Neural cell (in vitro differentiated cells): ENCODE measurements at places on chromosomes 6 and 20. TPM values are rescaled to one million over a fixed set of nuclear protein-coding genes. Genes with fewer than 3 reads are reported as not detected.

The TBXT gene
- not detected in 2 replicates for polyA plus RNA-seq

The WFDC10B gene
- not detected in 2 replicates for polyA plus RNA-seq

The TRIM15 gene
- polyA plus RNA-seq: not detected in 2 replicates

The MEI4 gene
- not detected in 2 replicates for polyA plus RNA-seq

The L3MBTL3 gene
- polyA plus RNA-seq: 42.6 and 47.6 TPM in 2 replicates

The SMLR1 gene
- not detected in 2 replicates for polyA plus RNA-seq

The BPI gene
- polyA plus RNA-seq: not detected in 2 replicates

The CRNKL1 gene
- 27.0 and 29.0 TPM in 2 replicates for polyA plus RNA-seq

The PNLDC1 gene
- not detected in 2 replicates for polyA plus RNA-seq

The NMBR gene
- polyA plus RNA-seq: not detected in 2 replicates

The C6orf52 gene
- 5.7 and 9.4 TPM in 2 replicates for polyA plus RNA-seq

The THBD gene
- not detected in 2 replicates for polyA plus RNA-seq

The SLC2A10 gene
- polyA plus RNA-seq: 0.22 TPM in 1 of 2 replicates, not detected in the other

The C2 gene
- polyA plus RNA-seq: 1.2 and 1.5 TPM in 2 replicates

The SLC17A2 gene
- polyA plus RNA-seq: not detected in 2 replicates

The ZBP1 gene
- not detected in 2 replicates for polyA plus RNA-seq

The FAM83B gene
- polyA plus RNA-seq: not detected in 2 replicates

The POPDC3 gene
- not detected in 2 replicates for polyA plus RNA-seq

The GNAS-AS1 gene
- 0.64 TPM in 1 of 2 replicates, not detected in the other for polyA plus RNA-seq

The UST gene
- 6.3 and 7.5 TPM in 2 replicates for polyA plus RNA-seq

The SAPCD1 gene
- polyA plus RNA-seq: 1.3 TPM in 1 of 2 replicates, not detected in the other

The FILIP1 gene
- polyA plus RNA-seq: 1.4 and 1.9 TPM in 2 replicates

The BTN1A1 gene
- not detected in 2 replicates for polyA plus RNA-seq

The DNMT3B gene
- polyA plus RNA-seq: 8.7 and 9.0 TPM in 2 replicates

The ASIP gene
- polyA plus RNA-seq: not detected in 2 replicates

The HTR1B gene
- 0.19 and 0.58 TPM in 2 replicates for polyA plus RNA-seq

The LAMA2 gene
- polyA plus RNA-seq: 0.12 and 2.5 TPM in 2 replicates

The LGSN gene
- not detected in 2 replicates for polyA plus RNA-seq

The RIMS1 gene
- polyA plus RNA-seq: 17.8 and 21.7 TPM in 2 replicates

The EIF6 gene
- 143 and 154 TPM in 2 replicates for polyA plus RNA-seq

The BNIP5 gene
- not detected in 2 replicates for polyA plus RNA-seq

The COL11A2 gene
- polyA plus RNA-seq: 9.8 and 20.2 TPM in 2 replicates

The OTOR gene
- polyA plus RNA-seq: not detected in 2 replicates

The GGTLC1 gene
- not detected in 2 replicates for polyA plus RNA-seq

The NR2E1 gene
- polyA plus RNA-seq: 0.50 and 1.3 TPM in 2 replicates

The HSPA1A gene
- polyA plus RNA-seq: 50.9 and 54.5 TPM in 2 replicates

The CRIP3 gene
- polyA plus RNA-seq: 3.7 and 11.6 TPM in 2 replicates

The TNFRSF21 gene
- polyA plus RNA-seq: 13.0 and 14.0 TPM in 2 replicates
